ENCODE measurements at places on chromosomes 4 and X.

DNA sequence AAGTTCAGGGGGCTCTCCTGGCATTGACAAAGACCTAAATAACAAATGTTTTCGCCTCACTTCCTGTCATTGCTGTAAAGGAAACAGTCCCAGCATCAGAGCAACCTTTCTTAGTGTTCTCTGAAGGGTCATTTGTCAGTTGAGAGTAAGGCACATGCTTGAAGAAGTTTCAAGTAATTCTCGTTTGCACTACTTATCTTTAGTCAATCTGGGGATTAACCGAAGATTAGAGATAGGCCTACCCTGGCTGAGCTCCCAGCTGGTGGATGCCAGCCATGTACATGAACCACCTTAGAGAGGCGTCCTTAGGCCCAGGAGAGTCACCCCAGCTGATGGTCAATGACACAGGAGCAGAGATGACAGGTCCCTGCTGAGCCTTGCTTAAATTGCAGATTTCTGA is 189.9 kb upstream of the PGRMC2 start:
- no peak for DNase-seq

GRCh38 chrX:1327651-1328304 is 8.8 kb upstream of the IL3RA start:
- no peak for DNase-seq

GRCh38 chr4:27764526-27764837 is 903.8 kb downstream of the STIM2 start:
- no peak for DNase-seq

- no peak for DNase-seq
These were observed 132.3 kb downstream of the CBR4 start for GRCh38 chr4:168877511-168878491.

GRCh38 chr4:72319601-72320021 is 249.4 kb downstream of the ADAMTS3 start:
- no peak for DNase-seq

GRCh38 chr4:15963001-15963451 is at the start of gene FGFBP2:
Gene FGFBP2 (minus strand): TSS chr4:15963175. CDS start chr4:15963129, 46 bp downstream.
- DNase-seq = peak; percentile 55

GRCh38 chrX:129961180-129962083 is 21.0 kb upstream of the BCORL1 start:
- peak; percentile 52 for DNase-seq

- DNase-seq = no peak
These were observed 136.2 kb downstream of the CFAP299 start for GRCh38 chr4:80471756-80472155.

- no peak for DNase-seq
These were observed 34.7 kb downstream of the NOP14 start for GRCh38 chr4:2928242-2929176.

DNA sequence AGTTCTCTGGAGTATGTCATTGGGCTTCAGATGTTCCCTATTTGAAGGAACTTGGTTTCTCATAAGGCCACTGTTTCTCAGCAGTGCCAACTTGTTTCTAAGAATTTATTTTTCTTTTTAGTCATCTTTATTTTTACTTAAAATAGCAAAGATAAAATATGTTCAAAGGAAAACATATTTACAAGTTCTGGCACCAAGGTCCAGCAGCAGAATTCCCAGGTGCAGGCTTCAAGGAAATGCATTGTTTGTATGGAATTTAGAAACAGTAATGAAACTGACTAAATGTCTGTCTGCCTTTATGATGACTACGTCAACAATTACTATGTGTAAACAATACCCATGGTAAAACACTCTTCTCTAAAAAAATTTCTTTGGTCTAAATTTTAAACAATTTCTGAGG is 109.6 kb downstream of the IL15 start:
- no peak for DNase-seq

DNA sequence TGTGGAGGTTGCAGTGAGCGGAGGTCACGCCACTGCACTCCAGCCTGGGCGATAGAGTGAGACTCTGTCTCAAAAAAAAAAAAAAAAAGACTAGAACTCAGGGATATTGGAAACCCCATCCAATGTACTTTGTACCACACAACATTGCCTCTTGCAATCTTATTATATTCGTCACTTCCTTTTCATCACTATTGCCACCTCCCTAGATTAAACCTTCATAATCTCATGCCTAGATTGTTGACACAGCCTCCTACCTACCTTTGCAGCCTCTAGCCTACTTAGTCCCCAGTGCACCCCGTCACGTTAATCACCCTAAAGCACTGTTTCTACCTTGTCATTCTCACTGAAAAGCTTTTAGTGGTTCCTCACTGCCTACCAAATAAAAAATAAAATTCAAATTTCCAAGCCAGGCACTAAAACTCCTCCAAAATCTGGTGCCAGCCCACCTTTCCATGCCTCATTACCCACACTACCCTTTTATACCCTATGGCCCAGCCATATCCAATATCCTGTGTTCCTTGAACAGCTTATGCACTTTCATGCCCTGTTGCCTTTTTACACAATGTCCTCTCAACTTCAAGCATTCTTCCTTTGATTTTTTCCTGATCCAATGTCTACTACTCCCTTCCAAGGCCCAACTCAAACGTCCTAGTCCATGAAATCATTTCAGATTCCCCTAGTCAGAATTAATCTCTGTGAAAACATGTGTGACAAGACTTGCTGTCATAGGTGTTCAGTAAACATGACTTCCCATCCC is 23.6 kb upstream of the GJB1 start:
- no peak for DNase-seq

DNA sequence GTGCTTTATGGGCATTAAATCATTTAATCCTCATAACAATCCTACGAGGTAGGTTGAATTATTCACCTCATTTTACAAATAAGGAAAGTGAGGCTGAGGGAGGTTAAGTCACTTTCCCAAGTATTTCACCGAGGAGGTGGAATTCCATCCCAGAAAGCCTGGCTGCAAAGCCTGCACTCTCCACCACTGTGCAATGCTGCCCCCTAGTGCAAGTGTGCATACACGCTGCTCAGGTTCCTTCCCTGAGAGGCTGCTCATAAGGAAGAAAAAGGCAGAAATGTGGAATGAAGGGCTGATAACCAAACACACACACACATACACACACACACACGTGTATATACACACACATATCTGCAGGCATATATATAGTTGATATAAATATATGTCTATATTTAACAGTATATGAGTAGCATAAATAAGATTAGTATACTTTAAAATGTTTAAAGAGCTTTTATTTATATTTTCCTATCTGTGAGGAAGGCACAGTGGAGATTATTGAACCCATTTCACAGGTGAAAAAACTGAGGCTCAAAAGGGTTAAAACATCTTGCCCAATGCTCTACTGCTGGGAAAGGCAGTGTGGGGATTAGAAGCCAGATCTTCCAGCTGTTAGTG is 714.5 kb upstream of the TENM3 start:
- DNase-seq = no peak

- DNase-seq = no peak
These were observed 9.4 kb downstream of the ATP2B3 start for GRCh38 chrX:153526801-153527200.

- no peak for DNase-seq
These were observed 216.6 kb upstream of the SLC7A11 start for GRCh38 chr4:138458751-138459150.

DNA sequence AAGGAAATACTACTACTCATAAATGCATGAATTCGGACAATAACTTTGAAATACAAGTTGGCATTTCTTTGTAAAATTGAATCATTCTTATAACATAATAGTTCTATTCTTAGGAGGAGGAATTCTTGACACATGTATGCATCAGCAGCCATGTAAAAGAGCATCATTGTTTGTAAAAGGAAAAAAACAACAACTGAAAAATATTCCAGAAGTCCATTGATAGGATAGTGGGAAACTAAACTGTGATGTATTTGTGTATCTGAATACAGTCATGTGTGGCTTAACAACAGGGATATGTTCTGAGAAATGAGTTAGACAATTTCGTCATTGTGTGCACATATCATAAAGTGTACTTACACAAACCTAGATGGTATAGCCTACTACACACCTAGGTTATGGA is 102.0 kb upstream of the SH3RF1 start:
- no peak for DNase-seq

GRCh38 chr4:108192056-108192455 is 23.3 kb upstream of the LEF1 start:
- no peak for DNase-seq

GRCh38 chr4:171378323-171378722 is 434.9 kb upstream of the GALNTL6 start:
- no peak for DNase-seq

Measured in naive thymus-derived CD8-positive, alpha-beta T cell (primary cell).